CD4-positive, alpha-beta T cell treated with Interleukin-2 at 100 ng/mL for 4 hours (primary cell): ENCODE measurements at places on chromosomes 5 and 9.
A peak's percentile ranks its signal among the peaks of the same experiment; 100 is the strongest.

GRCh38 chr9:128193469-128194096 lies 2.2 kb upstream of the CIZ1 start:
- no peak for DNase-seq

DNA sequence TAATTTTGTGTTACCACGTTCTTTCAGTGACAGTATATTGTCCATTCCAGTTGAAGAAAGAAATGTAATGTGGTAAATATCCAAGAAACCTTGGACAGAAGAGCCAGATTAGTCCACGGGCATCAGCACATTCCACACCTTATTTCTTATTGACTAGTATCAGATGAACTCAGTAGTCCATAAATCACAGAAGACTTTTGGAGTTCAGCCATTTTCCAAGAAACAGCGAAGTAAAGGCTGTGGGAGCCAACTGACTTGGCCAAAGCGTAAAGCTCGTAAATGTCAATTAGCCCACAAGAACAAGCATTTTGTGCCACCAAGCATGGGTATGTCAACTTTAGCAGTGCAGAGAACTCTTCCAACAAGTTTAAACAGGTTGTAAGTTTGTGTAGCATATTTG lies 60.2 kb upstream of the STARD4 start:
- DNase-seq: no peak

- peak; percentile 77 for DNase-seq
These were observed 2.7 kb downstream of the GCNT4 start for GRCh38 chr5:75049456-75050351.

DNA sequence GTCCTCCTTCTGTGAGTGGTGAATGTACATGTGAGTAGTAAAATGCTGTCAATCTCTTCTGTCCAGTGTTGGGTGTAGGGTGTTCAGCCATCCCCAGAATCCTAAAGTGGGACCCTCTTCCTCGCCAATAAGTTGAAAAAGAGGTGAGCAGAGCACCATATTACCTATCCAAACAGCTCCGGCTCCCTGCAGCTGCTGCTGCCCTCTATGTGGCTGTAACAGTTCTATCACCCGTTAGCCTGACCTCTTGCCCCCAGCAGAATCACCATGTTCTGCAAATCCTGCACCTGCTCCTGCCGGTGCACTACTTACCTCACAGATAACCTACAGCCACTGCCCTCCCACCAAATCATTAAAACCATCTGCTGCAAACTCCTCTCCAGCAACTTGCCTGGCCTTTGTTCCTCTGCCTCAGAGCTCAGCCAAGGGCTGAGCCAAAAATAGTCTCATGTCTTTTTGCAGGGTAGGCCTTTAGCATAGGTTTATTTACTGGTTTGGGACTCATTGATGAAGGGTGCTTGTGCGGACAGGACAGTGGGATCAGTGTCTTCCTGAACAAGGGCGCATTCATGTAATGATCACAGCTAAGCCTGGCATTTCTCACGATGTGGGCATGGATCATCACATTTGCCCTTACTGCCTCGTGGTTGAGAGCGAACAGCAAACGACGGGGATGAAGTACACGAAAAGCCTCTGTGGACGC lies 49.6 kb upstream of the CCL21 start:
- no peak for DNase-seq

- no peak for DNase-seq
These were observed 128.6 kb downstream of the PDZD2 start for GRCh38 chr5:31767335-31768031.

GRCh38 chr9:114538241-114538640 lies 33.0 kb upstream of the WHRN start:
- DNase-seq: peak; percentile 15

- no peak for DNase-seq
These were observed 212.4 kb downstream of the TLE1 start for GRCh38 chr9:81476813-81477490.

- DNase-seq: peak; percentile 44
These were observed 5.4 kb downstream of the NACC2 start for GRCh38 chr9:136089697-136090045.

GRCh38 chr5:173714551-173715428 lies 98.3 kb upstream of the BOD1 start:
- DNase-seq: no peak

DNA sequence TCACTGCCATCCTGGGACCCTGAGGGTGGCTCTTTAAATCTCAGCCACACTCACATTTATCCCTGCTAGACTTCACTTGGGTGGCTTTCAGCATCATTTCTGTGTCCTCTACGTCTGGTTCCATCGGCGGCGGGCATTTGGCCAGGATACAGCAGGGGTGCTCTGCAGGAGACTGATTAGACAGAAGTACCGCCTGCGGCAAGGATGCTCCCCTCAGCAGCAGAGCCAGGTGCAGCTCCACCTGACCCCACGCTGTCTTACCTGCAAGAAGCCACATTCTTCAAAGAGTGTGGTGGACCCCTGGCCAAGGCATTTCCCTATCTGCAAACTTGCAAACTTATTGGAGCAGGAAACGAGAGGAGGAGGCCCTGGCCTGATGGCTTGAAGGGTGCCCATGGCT lies 309.8 kb upstream of the IRX4 start:
- DNase-seq: no peak

DNA sequence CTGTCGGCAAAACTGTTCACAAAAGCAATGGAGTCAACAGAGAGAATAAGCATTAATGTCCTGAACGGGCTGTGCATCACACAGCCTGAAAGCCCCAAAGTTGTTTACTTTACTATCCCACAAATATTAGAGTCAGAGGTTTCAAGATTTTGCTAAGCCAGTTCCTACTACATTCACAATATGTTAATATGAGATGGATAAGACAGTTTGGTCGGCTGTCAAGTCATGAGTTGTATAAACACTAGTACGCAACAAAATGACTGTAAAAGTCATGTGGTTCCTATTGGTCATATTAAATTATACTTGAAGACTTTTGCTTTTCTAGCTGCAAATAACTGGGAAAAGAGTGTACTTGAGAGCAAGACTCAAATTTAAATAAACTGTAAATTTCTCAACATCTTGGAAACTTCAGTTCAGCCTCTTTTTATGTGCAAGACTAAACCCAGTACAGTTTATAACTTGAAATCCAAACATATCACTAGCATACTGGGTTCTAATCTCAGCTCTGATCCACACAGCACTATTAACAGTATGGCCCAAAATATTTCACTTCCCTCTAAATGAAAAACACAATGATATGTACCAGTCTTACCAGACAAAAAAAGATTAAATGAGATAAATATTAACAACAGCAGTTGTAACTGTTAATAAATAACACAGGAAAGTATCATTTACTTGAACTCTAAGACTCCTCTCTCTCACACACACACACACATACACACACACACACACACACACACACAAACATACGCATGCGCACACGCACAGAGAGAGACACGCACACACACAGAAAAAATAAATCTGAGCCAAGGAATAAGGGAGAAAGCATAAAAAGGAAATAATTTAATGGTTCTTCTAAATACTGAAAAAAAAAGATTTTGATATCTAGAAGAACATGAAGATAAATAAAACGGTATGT lies 33.1 kb downstream of the FANCC start:
- no peak for DNase-seq

GRCh38 chr5:94707359-94707758 lies 88.9 kb downstream of the SLF1 start:
- no peak for DNase-seq

- no peak for DNase-seq
These were observed 34.8 kb downstream of the TRPC7 start for GRCh38 chr5:136330353-136331038.

GRCh38 chr5:132810605-132811004 lies 2.5 kb upstream of the SOWAHA start:
- DNase-seq: no peak

GRCh38 chr9:84773022-84773421 lies 103.5 kb downstream of the NTRK2 start:
- no peak for DNase-seq

DNA sequence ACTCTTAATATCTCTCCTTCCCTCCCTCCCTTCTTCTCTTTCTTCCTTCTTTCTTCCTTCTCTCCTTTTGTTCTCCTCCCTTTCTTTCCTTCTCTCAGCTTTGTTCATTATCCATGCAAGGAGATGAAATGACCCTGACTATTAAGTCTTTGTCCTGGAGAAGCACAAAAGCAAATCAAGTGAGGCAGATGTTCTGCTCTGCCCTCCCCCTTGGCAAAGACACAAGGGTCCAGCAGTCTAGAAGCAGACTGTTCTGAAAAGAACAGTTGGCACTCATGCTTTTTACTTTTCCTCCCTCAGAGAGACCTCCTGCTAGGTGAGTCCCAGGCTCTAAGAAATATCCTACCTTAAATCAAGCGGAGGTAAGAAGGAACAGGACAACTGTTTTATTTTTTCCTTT lies 1067.6 kb upstream of the DMAC1 start:
- DNase-seq: no peak

GRCh38 chr5:54148067-54148845 lies 162.1 kb downstream of the ARL15 start:
- DNase-seq: no peak
